Astrocyte of the spinal cord (primary cell): ENCODE measurements at places on chromosomes 5 and 9.
A peak's percentile ranks its signal among the peaks of the same experiment; 100 is the strongest.

GRCh38 chr9:70094747-70095146 is 51.1 kb downstream of the MAMDC2 start:
- DNase-seq: no peak

DNA sequence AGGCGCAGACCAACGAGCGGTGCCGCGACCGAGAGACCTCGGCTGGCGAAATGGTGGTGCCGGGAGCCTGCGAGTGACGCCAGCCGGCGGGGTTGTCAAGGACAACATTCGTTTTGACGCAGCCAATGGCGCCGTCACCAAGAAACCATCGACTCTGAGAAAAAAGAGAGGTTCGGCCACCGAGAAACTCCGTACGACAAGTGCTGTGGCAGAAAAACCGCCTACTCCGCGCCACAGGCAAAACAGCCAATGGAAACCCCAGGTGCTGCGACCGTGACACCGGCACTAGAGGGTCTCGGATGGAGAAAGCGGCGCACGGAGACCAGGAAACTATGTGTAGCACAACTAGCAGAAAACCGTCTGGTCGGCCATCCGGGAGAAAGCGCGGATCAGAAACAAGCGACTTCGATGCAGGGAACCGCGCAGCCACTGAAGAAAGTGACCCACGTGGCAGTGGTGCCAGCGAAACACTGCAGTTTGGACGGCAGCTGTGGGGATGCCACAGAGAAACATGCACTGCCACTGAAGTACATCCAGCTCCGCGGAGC is 88.8 kb downstream of the ANXA2R start:
- peak; percentile 50 for DNase-seq

DNA sequence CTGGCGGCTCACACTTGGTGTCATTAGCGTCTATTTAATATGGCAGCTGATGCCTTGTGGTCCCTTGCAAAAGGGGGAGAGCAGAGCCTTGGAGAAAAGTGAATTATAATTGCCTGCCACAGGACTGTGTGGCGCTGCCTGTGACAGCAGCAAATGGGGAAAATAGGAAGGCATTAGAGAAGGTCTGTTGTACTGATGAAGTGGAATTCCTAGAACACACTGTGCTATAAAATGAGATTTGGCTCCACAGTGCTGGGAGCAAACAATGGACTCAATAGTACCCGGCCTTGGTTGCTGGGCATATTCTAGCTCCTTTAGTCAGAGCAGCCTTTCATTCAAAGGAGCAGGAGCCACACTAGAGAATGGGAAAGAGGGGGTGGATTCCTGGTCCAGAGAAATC is 21.3 kb downstream of the SEMA6A start:
- no peak for DNase-seq

DNA sequence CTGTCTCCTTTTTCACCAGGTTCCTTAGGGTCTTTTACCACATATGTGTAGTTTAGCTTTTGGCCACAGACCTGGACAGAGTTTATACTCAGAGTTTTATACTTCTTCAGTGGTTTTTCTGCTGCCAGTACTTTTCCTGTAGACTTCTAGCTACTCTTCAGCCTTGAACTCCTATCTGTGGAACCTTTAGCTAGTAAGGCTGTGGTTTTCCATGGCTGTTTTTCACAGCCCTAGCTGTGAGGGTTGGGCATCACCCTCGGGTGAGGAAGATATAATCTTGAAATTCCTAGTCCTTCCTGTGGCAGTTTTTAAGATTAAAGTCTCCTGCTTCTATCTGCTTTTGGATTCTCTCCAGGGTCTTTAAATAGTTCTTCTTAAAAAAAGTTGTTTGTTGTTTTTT is 109.1 kb downstream of the FGF1 start:
- DNase-seq: no peak

- no peak for DNase-seq
These were observed 70.9 kb downstream of the HSPA4 start for GRCh38 chr5:133122711-133123110.

DNA sequence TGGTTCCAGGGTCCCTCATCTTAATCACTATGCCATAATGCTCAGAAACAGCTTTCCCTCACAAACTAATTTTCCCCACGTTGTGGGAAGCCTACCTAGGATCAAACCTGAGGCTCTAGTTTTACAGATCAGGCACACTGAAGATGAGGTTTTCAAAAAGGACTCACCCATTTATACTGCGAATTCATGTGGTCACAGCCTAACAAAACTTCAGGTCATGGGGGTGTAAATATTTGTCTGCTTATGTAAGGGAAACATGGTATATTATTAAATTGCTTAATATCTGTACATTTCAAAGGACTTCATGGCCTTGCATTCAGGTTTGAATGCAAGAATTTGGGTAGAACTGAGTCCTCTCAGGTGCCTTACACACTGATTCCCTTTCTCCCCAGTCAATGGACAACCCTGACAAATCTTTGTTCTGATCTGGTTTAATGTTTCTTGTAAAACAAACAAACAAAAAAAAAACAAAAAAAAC is 12.1 kb downstream of the ZFAND5 start:
- peak; percentile 33 for DNase-seq

- no peak for DNase-seq
These were observed 2133.6 kb upstream of the ACO1 start for GRCh38 chr9:30250872-30251271.

GRCh38 chr5:179805070-179805528 is 1.6 kb downstream of the MGAT4B start:
- no peak for DNase-seq

GRCh38 chr5:175652741-175653663 is 4.9 kb upstream of the HRH2 start:
- DNase-seq: no peak

DNA sequence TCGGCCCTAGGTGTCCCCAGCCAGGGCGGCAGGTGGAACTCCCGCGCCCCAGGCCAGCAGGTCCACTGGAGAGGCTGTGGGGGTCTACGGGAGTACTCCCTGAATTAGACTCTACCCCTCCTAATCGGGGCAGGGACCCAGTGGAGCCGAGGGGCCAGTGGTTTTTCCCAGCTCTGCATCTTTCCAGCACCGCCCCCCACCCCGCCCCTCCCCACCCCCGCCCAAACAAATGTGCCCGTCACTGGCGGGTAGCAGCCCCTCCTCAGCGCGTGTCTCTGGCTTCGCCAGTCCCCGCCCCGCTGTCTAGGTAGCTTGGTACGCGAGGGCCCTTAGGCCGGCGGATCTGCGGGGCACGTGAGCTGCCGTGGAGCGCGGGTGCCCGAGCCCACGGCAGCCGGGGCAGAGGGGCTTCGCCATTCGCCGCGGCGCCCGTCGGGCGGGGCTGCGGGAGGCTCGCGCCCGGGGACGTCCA is 7.0 kb downstream of the UNC5A start:
- DNase-seq: no peak

- DNase-seq: peak; percentile 67
These were observed 16.8 kb upstream of the NSD1 start for GRCh38 chr5:177116631-177117373.

DNA sequence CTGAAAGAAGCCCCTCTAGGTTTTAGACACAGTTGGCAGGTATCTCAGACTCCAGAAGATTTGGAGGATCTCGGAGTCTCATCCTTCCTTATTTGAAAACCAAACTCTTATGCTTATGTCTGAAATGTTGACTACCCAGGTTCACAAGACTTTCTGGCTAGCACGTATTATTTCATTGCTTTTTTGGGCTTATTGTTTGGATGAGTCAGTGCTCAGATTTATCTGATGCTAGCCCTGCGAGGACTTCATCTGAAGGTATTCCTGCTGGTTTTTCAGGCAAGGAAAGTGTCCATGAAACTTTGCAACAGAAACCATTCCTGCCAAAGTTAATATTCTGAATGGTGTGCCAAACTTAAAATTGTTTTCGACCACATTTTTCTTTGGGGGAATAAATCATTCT is 8.5 kb downstream of the OSTF1 start:
- DNase-seq: no peak

DNA sequence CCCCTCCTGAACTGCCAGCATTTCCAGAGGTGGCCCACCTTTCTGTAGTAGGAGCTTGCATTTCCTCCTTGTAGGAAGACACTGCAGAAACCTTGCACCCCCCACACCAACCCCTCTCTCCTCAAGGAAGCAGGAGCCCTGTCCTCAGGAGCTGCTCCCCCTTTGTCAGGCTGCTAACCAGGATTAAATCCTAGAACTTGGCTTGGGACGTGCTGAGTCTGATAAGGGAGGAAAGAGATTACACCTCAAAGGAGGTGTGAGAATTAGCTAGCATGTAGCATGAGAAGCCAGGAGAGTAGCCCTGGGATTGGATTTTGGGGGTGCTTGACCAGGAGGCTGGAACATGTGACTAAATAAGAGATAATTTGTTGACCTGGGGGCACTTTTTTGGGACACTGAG is 119.8 kb upstream of the ALDH1B1 start:
- DNase-seq: no peak

DNA sequence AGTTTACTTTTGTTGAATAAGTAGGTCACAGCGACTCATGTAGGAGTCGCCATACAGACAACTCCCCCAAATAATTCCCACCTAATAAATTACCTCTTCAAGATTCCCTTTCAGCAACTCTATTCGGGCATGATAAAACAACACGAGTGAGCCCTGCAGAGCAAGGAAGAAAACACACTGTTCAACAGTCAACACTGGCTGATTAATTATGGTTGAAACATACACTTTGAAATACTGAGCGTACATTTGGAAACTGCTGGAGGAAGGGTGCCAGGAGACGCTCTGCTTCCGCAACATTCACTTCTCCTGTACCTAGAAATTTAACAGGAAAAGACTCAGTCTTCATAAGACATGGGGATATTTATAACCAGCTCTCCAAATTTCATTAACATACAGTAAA is 117.5 kb downstream of the TTC39B start:
- no peak for DNase-seq

- DNase-seq: no peak
These were observed 263.9 kb downstream of the SAXO1 start for GRCh38 chr9:18768951-18769622.
